AG08395 (cell line): ENCODE measurements at places on chromosomes 6 and 20.
A peak's percentile ranks its signal among the peaks of the same experiment; 100 is the strongest.

GRCh38 chr6:131740161-131740560, 29.3 kb upstream of the CTAGE9 start:
- peak; percentile 28 for DNase-seq

- DNase-seq = no peak
Observed at GRCh38 chr20:7500231-7500663, 440.0 kb downstream of the HAO1 start.

DNA sequence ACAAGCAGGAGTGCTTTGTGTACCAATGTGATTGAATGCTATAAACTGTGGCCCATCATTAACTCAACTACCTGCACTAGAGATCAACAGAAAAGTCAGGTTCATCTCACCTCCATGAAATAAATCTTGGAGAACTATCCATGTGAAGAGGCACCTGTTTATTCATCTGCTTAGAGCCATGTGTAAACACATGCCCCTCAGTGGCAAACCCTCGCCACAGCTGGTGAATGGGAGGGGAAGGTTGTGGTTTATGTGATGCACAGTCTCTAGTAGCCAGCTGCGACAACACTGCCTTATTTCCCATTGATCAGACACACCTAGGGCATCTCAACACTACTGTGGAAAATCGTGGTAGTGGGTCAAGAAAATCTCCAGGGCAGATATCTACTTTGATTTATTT, 640.2 kb downstream of the PTPRT start:
- DNase-seq = no peak

DNA sequence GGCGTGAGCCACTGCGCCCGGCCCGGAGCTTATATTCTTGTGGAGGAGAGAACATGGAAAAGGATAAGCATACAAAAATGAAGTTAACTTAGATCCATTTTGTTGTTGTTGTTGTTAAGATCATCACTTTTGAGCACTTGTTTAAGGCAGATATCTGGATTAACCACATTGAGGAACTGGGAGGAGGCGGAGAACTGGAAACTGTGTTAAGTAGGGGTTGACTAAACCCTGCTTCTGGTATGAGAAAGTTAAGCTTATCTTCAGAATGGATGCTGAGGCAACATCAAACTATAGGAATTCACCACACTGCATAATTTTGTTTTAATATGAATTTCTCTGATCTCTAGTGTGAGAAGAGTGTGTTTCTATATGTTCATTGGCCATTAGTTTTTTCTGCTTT, 57.6 kb downstream of the GCNT2 start:
- DNase-seq = no peak

DNA sequence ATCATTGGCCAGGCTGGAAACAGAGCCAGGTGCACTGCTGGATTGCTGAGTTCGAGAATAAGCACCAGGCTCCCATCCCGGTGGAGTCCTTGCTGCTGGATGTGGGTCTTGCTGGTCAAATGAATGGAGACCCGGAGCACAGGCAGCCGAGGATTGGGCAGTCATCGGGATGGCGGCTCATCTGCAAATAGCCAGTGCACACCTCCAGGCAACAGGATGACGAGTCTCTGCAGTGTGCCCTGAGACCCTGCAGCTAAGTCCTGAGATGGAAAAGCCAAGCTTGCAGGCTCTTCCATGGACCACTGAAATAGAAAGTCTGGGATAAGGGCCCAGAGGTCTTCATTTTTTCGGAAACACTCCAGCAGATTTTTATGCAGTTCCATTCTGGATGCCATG, 143.5 kb downstream of the WDR27 start:
- no peak for DNase-seq

DNA sequence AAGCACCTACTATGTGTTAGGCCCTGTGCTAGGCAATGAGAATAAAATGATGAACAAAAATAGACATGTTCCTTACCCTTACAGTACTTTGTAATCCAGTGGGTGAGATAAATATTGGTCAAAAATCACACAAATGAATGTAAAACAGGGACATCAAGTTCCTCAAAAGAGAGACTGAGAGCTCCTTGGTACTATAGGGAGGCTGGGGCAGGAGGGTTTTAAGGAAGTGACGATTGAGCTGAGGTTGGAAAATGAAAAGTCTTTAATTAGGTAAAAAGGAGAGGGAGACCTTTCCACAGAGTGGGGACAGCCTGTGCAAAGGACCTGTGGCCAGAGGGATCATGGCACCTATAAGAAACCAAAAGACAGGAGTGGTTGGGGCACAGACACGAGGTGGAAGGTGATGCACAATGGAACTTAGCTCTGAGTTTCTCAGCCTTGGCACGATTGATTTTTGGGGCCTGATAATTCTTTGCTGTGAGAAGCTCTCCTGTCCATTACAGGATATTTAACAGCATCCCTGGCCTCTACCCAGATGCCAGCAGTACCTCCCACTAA, 140.3 kb downstream of the CEP57L1 start:
- no peak for DNase-seq

DNA sequence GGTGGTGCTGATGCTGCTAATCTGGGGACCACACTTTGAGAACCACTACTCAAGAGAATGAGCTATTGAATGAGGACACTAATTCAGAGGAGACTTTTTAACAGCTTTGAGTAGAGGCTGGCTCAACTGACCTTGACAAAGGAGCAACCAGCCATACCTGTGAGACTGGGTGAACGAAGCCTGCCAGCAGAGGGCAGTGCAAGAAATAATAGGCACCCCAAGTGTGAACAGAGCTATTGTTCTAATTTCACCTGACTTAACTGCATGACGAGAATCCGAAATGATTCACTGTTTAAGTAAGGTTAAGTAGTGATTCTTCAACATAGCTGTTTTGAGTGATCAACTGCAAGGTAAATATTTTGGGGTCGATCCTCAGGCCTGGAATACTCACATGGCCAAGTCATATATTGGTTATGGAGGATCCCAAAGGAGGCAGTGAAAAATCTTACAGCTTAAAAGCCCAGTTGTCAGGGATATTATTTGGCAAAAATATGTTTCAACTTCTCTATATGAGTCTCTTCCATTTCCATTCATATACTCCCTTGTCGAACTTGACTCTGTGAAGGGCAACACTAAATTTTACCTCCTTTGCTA, 550.5 kb upstream of the MARCKS start:
- DNase-seq = no peak
